ENCODE measurements at places on chromosomes 16 and 17.
A peak's percentile ranks its signal among the peaks of the same experiment; 100 is the strongest.

DNA sequence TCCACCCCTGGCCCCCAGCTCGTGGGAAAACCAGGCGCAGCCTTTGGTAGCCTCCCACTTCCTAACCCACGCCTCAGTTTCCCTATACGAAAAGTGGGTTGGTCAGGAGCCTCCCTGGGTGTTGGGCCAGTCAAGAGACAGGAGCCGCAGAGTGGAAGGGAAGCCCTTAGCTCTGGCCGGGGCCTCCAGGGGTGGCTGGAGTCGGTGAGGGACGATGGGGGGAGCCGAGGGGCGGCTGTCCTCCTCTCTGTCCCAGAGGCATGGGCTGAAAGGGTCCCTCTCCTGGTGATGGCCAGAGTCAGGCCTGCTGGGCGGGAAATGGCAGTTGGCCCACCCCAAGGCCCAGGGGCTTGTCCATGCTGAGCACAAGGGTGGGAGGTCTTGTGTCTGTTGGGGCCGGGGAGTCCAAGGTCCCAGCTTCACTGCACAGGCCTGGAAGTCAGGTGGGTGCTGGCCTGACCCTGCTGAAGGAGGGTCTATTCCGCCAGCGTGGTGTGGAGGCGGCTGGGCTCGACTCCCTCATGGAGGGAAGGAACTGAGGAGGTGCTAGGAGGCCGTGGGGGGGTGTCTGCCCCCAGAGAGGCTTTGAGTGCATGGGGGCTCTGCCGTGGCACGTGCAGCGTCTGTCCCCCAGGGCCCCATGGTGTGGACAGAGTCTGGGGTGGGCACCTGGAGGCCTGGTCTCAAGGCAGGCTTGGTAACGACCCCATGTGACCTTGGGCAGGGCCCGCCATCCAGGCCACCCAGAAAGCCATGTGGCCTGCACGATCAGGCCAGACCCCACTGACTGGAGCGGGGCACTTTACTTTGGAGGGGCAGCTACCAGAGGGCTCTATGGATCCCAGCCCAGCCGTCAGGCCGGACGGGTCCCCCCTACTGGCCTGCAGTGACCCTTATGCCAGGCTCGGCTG is 1.1 kb downstream of the SLC16A3 start:
- no peak for DNase-seq

GRCh38 chr16:3882531-3882930 is 2.0 kb upstream of the CREBBP start:
- DNase-seq, result no peak

DNA sequence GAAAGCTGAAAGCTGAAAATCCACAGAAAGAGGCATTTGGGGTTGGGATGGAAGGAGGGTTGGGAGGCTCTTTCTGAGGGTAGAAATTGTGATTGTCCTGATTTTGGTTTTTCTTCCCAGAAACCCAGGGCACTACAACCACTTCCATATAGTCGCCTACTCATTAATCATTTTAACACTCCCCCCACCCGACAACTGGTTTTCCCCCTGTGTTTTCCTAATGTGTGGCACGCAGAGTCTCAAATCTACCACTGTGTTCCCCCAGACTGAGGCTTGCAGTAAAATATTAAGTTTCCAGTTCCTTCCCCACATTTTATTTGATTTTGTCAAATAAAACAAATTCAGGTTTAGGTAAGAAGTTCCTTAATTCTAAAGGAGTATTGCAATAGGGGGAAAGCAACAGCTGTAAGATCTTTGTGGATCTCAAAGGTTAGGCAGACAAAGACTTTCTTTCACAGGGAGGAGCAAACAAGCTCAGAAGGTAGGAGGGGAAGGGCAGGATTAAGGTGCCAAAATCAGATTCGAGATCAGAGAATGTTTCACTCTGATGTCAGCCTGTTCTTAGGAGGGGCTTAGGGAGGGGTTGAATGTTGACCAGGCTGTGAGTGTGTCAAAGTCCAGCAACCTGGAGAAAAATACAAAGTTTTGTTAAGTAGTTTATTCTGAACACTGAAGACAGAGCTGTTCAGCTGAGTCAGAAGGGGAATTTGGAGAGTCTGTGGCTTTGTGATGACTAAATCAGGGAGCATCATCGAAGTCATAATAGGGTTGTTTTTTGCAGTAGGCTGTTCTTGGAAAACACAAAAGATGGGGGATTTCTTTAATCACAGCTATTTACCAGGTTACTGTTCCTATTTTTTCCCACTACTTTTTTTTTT is 3.6 kb downstream of the ZNF267 start:
- DNase-seq, result no peak

- no peak for DNase-seq
Observed at GRCh38 chr17:6475411-6475810, 31.2 kb downstream of the PIMREG start.

GRCh38 chr16:17433577-17434451 is 36.9 kb downstream of the XYLT1 start:
- DNase-seq, result no peak

DNA sequence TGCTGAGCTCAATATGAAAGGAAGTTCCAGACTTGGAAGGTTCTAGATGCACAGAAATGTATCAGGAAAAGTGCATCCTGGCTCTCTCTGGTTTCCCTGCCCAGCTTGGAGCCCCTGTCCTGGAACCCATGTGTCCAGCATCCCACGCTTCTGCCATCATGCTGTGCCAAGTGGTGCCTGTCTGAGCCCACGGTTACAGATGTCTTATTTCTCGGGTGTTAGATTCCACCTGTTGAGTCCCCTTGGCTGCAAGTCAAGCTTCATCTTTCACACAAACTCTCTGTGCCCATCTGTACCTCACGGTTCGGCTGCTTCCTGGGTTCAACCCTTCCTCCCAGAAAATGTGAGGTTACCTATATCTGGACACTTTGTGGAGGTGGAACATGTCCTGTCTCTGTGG is 22.5 kb downstream of the OR1D5 start:
- DNase-seq, result no peak

GRCh38 chr17:27381007-27381501 is 75.2 kb upstream of the KSR1 start:
- DNase-seq, result peak; percentile 70

GRCh38 chr16:23432176-23433128 is 20.5 kb downstream of the COG7 start:
- no peak for DNase-seq

- no peak for DNase-seq
Observed at GRCh38 chr17:64063766-64064224, 43.4 kb upstream of the ICAM2 start.

GRCh38 chr16:80743772-80744171 is 60.6 kb downstream of the CDYL2 start:
- no peak for DNase-seq

DNA sequence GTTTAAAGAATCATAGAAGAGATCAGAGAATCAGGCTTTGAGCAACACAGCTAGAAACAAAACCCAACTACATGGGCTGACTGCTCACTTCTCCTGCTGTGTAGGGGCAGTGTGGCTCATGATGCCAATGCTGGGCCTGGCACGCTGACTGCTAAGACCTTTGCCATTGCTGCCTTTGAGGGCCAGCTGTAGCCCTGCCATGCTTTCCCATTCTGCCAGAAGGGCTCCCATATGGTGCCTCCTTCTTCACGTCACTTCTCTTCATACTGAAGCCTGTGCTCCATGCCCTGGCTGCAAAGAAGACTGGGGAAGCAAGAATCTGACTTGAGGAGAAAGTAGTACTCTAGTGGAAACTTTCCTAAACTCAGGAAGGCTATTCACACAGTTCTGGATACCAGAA is 232.9 kb downstream of the UTP18 start:
- DNase-seq, result no peak

DNA sequence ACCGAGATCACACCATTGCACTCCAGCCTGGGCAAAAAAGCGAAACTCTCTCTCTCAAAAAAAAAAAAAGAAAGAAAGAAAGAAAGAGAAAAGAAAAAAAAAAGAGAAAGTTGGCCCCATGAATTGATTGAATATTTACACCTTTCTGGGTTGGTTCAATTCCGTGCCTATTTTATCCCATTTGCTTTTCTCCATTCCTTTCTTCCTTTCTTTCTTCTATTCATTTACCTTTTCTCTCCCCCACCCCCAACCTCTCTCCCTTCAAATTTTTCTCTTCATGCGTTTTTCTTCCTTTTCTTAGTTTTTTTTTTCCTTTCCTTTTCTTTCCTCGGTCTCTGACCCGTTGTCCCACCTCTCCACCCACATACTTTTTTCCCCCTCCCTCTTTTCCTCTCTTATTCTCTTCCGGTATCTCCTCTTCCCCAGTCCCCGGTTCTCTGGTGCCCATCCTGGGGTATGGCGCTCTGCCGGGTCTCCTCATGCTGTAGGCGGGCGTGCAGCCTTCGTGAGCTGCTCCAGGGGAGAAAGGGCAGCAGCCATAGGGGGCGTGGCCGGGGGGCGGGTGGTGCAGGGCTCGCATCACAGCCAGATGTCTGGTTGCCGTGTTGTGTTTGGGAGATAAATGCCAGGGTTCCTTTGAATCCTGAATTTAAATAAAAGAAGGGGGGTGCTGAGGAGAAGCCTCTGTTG is 5.3 kb upstream of the COL1A1 start:
- DNase-seq, result no peak

DNA sequence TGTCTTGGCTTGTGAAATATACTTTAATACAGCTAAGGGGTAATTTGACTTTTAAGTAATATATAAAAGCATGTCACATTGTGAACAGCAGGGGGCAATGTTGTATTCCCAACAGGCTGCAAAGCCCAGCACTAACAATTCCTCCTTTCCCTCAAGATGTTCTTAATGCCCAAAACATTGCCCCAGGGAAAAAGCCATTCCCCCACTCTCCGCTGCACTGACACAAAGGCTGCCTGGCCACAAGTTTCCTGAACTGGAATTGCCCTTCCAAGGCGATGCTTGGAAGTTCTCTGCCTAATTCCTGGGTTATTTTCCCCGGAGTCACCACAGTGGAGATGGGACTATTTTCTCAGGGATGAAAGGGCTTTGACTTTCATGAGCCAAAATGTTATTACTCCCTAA is 27.2 kb downstream of the CLEC16A start:
- DNase-seq, result no peak

GRCh38 chr16:63617990-63618763 is 1503.7 kb downstream of the CDH11 start:
- DNase-seq, result no peak

- no peak for DNase-seq
Observed at GRCh38 chr17:57562184-57562698, 182.9 kb downstream of the CCDC182 start.

DNA sequence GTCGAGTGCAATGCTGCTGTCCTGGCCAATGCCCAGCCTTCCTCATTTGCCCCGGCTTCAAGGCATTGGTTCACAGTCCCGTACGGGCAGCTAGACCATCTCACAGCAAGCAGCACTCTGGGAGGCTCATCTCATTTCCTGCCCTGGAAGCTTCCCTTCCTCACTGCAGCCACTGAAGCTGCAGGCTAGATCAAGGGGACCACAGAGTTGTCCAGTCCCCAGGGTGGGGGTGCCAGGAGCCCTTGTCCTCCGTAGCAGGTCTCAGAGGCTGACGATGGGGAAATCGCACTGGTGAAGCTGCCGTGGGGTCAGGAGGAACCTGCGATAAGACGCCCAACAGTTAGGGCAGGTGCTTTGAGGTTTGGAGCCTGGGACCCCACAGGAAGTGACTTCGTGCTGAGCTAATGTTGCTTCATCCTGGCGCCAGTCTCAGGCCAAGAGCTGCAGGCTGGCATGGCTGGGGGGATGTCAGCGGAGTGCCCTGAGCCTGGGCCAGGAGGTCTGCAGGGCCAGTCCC is at the start of gene SPNS3:
SPNS3 (plus strand) TSS at position 426 of the 517 bp plus-strand sequence; CDS start at position 454, 28 bp downstream.
- no peak for DNase-seq

DNA sequence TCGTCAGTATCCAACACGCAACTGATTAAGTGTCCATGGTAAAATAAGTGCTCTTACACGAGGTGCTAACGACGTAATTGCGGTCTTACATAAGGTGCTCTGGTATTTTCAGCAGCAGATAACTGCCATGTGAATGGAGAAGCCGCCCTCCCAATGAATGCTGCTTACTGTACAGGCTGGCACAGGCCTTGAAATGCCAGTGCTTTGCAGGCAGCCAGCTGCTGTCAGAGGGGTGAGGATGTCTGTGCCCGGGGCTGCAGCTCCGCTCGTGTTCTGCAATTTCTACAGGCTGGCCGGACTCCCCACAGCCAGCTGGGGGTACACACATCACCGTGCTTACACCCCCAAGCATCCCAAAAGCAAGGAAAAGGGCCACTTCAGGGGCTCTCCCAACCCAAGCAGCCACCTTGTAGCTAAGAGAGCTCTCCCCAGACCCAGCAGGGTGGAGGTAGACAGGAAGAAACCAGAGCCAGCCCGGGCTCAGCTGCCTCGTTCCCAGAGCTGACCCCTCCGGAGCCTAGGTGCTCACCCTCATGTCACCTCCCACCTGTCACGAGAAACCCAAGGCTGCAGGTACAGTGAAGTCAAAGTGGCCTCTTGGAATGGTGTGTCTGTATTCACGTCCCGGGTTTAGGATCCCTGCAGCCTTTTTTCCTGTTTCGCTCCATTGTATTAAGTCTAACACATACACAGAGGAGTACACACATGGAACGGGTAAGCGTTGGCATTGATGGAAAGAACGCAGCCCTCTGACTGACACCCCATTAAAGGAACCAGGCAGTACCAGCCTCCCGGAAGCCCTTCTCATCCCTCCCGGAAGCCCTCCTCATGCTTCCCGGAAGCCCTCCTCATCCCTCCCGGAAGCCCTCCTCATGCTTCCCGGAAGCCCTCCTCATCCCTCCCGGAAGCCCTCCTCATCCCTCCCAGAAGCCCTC is 27.2 kb upstream of the RPH3AL start:
- DNase-seq, result no peak

GRCh38 chr16:80480664-80481063 is 60.1 kb upstream of the DYNLRB2 start:
- DNase-seq, result no peak

DNA sequence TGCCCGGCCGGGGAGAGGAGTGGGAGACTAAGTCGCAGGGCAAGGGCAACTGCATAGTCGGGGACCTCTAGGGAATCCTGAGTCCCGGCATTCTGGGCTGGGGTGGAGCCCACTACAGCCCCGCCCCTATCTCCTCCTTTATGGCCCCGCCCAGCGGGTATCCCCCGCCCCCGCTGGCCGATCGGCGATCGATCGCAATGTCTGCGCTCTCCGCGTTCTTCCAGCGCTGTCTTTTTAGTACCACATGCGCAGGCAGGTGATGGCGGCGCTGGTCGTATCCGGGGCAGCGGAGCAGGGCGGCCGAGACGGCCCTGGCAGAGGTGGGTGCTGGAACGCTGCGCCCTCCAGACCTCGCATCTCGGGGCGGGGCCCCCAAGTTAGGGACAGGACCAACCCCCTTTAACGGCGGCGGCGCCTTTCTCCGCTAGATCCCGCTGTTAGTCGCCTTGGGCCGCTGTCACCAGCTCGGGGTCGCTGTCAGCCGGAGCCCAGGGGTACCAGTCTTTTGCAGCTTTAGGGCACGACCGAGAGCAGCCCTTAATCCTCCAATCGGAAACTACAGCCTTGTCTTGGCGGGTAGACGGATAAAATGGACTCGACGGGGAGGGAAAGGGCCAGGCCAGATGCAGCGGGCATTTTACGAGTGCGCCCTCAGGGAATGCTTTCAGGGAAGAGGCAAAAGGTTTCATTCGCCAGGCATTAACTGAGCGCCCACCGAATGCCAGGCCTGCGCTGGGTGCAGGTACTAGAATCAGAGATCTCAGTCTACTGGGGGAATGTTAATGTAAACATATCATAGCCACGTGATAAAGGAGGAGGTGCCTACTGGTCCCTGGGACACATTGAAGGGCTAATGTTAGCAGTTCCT is at the start of gene DPH1:
DPH1 (plus strand) TSS at position 243 of the 868 bp plus-strand sequence; CDS start at position 260, 17 bp downstream.
- peak; percentile 82 for DNase-seq

GRCh38 chr17:8141741-8142140 is 10.5 kb downstream of the PER1 start:
- no peak for DNase-seq

Measured in stimulated activated CD4-positive, alpha-beta T cell treated with anti-CD3 and anti-CD28 coated beads, Interleukin-1b, Interleukin-23, amount 100 ng/mL, for 1 hour (primary cell).